ENCODE measurements at places on chromosomes 11 and 22.

DNA sequence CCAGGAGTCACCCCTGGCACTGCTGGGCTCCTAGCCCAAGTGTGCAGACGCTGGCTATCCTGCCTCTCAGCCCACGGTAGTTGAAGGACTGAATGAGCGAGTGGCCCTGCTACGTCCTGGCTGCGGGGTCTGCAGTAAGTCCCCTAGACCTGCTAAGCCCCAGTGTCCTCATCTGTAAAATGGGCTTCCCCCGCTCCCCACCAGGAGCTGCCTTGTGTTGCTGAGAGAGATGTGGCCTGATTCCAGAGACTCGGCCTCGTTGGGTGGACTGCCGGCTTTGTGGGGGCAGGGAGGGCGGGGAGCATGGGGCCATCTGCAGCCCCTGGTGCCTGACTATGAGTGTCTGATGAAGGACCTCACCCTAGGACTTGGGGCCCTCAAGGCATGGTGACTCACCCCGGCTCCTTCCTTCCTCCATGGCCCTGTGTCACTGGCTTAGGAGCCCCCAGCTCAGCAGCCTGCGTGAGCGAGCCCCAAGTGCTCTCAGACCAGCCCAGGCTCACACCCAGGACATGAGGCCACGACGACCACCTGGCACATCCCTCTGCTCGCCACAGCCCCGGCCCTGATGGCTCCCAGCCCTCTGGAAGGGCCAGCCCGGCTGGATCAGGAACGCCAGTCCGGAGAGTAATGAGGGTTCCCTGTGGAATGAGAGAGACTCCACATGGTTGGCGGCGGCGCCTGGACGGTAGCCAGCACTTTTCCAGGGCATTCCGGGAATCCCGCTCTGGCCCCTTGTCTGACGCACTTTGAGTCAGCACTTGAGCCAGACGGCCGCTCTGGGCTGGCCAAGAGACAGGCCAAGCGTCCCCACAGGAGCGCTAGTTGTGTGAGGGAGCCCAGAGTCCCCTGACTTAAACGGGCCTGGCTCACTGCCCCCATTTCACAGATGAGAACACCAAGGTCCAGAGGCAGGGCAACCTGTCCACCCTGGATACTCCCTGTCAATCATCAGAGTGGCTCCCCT is 50.5 kb upstream of the SHISAL1 start:
- DNase-seq = no peak

DNA sequence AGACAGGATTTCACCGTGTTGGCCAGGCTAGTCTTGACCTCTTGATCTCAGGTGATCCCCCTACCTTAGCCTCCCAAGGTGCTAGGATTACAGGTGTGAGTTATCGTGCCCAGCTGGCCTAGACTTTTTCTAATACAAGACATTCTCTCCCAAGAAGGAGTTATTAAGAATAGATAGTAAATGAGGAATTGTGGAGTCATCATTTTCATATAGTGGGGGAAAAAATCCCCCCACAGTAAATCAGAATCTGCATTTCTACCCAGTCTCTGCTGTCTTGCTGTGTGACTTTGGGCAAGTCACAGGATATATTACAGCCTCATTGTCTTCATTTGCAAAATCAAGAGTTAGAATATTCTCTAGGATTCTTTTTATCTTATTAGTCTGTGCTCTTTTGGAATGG is 21.6 kb downstream of the SLC6A5 start:
- no peak for DNase-seq

DNA sequence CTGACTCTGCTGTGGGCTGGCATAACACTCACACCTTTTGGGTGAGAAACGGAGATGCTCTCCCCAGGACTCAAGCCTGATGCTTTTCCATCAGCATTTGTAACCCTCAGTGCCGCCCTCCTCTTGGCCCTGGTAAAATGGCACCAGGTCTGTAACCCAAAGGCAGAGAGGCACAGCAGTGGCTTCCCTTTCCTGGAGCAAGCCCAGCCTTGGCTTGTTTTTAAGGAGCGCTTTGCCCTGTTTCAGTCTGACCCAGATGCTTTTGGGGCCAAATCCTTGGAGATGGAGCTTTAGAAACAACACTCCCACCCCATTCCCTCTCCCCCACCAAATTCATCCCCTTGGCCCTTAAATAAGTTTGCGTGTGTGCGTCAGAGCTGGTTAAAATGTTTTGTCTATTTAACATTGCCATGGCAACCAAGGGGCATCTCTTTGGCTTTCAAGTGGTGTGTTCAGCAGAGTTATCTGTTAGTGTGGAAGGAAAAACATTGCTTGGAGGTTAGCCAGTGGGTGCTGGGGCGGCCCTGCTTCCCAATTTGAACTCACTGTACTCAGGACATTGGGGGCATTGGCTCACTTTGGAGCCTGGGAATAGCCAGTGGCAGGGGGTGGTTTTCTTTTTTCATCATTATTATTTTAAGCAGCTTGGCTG is 134.1 kb downstream of the NAV2 start:
- DNase-seq = no peak

GRCh38 chr11:67323526-67323925 is 20.2 kb downstream of the SSH3 start:
- no peak for DNase-seq

- DNase-seq = no peak
Measured at GRCh38 chr11:113384551-113384950, 3.0 kb upstream of the ANKK1 start.

DNA sequence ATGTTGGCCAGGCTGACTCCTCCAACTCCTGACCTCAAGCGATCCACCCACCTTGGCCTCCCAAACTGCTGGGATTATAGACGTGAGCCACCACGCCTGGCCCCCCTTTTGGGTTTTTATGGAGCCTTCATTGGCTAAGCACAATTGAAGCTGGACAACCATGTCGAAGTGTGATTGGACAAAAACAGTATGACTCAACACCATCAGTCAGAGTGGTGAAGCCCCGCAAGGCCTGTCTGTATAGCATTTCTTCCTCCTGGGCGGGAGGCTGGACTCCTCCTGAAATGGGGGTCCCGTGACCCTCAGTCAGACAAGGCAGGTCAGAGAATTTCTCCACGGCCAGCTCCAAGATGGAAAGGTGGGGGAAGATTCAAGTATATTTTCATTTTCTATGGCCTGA is 3.1 kb upstream of the PARVB start:
- DNase-seq = no peak
